H4 (cell line): ENCODE measurements at places on chromosomes 12 and 14. TPM values are rescaled to one million over a fixed set of nuclear protein-coding genes. Genes with fewer than 3 reads are reported as not detected.
A peak's percentile ranks its signal among the peaks of the same experiment; 100 is the strongest.

The OR6C70 gene
- total RNA-seq, result not detected in 2 replicates

The CNOT2 gene
- total RNA-seq, result 122 and 143 TPM in 2 replicates

DNA sequence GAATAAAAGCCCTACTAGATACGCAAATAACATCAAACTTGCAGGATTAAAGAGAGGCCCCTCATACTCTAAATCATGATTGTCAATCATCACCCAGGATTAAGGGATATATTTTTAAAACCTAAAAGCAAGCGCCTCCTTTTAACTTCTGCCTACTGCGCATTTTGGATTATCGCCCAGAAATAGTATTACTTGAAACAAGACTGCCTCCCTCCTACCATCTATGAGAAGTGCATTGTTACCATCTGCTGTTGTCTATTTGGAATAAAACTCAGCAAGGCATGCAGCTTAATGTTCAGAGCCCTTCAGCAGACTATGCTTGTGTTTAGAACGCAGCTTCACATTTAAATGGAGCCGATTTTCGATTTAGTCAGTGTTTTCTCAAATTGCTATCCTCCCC lies 79.6 kb downstream of the EXOC5 start:
- peak; percentile 29 for DNase-seq

DNA sequence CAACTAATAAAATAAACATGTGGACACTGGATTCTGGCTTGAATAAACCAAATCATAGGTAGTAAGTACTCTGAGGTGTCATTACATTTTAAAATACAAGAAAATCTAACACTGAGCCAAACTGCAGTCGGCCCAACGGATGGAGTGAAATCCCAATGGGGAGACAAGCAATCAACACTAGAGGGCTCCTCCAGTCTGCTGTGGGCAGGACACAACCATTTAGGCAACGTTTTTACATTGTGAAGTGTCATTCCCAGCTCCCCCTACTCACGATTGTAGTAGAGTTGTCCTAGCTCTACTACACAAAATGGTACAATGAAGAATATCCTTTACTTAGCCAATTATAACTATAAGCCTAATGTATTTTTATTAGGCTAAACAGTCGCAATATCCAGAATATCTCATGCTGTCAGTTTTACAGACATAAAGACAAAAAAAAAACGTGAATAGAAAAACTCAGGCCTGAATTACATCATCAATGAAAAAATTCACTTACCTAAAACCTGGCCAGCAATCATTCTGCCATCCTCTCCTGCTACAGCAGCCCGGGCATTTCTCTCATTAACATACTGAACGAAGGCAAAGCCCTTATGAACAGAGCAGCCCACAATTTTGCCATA lies 35.7 kb downstream of the HNRNPC start:
- no peak for DNase-seq

GRCh38 chr12:132695431-132695830 lies 8.0 kb downstream of the PXMP2 start:
- DNase-seq, result no peak

DNA sequence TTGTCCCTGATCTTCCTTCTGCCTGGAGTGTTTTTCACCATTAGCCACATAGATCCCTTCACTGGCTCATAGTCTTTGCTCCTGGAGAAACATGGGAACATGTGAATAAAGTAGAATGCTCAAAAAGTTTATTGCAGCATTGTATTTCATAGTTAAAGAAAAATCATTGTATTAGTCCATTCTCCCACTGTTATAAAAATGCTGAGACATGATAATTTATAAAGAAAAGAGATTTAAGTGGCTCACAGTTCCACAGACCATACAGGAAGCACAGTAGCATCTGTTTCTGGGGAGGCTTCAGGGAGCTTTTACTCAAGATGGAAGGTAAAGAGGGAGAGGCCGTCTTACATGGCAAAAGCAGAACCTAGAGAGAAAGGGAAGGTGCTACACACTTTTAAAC lies 238.3 kb upstream of the OR4E1 start:
- no peak for DNase-seq

GRCh38 chr12:30863839-30864238 lies 62.7 kb upstream of the TSPAN11 start:
- no peak for DNase-seq

GRCh38 chr12:93831374-93831773 lies 154.2 kb downstream of the CRADD start:
- no peak for DNase-seq

- DNase-seq, result no peak
These were observed 16.5 kb downstream of the SELPLG start for GRCh38 chr12:108616941-108617858.

- peak; percentile 18 for DNase-seq
These were observed 1069.5 kb downstream of the VRK1 start for GRCh38 chr14:97866664-97867063.
